Spleen (tissue), 13 donors: ENCODE measurements at places on chromosomes 5 and 9. TPM values are rescaled to one million over a fixed set of nuclear protein-coding genes. Genes with fewer than 3 reads are reported as not detected.
A peak's percentile ranks its signal among the peaks of the same experiment; 100 is the strongest.

HTR1A gene
- not detected for total RNA-seq

DNA sequence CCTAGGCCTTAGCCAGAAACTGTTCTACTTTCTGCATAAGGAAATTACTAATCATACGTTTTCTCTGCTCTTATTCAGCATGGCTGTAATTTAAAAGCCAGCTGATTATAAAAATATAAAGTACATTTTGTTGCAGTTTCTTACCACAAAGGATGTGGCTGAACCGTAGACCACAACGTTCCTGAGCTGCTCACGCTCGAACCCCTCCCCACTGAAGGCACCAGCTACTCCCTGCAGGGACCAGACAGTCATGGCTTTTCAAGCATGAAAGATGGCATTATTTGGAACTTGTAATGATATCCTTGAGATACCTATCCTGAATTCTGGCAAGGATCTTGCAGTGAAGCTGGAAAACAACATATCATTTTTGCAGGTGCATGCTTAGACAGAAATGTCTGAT, 91.8 kb upstream of the DMRT1 start:
- no peak overlapping the region for H3K27ac ChIP-seq
- H3K36me3 ChIP-seq = peaks cover 22% of the 10 kb centered on the region

- H3K4me1 ChIP-seq = peaks cover 81% of the 10 kb centered on the region
- no peaks in the 10 kb centered on the region for H3K36me3 ChIP-seq
- no peak for DNase-seq
- peak overlapping the region; percentile 56 for H3K4me3 ChIP-seq
These were observed 1.7 kb downstream of the PHF2 start for GRCh38 chr9:93577975-93578682.

DNA sequence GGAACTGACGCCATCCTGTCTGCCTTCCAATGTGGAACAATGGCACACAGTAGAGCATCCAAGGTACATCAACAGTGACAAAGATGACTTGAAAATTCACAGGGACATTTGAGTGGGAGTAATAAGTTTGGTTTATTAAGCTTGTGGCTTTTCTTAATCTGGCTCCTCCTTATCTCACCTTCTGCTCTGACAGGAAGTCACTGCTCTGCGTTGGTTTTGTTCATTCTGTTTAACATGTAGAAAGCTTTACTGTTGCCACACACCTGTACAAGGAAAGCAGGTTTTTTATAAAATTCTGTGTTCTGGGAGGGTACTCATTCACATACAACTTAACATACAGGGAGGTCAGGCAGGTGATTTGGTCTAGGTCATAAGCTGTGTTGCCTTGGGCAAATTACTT, 1.6 kb upstream of the GZMK start:
- H3K4me1 ChIP-seq = no peaks in the 10 kb centered on the region
- H3K4me3 ChIP-seq = no peak overlapping the region
- peak overlapping the region; percentile 60 for H3K27ac ChIP-seq
- H3K27me3 ChIP-seq = no peaks in the 10 kb centered on the region
- no peaks in the 10 kb centered on the region for H3K36me3 ChIP-seq
